ENCODE measurements at places on chromosomes 7 and 10.

GRCh38 chr7:74452748-74453321 lies 871 bp upstream of the GTF2IRD1 start:
- peak; percentile 26 for DNase-seq

DNA sequence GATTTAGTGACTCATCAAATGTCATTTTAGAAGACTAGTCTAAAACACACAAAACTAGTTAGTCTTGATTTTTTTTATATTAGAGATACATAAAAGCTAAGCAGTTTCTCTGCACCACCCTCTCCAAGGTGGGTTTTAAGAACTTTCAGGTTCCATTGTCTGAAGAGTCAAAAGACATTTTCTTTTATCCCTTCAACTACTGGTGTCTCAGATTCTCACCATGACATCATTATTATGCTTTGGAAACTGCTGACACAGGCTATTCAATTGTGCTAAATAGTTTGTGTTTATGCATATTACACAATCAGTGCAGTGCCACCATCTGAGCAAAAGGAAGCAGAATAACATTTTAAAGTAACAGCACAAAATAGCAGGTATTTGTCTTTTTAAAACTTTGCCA lies 52.2 kb downstream of the IGF2BP3 start:
- DNase-seq = no peak

DNA sequence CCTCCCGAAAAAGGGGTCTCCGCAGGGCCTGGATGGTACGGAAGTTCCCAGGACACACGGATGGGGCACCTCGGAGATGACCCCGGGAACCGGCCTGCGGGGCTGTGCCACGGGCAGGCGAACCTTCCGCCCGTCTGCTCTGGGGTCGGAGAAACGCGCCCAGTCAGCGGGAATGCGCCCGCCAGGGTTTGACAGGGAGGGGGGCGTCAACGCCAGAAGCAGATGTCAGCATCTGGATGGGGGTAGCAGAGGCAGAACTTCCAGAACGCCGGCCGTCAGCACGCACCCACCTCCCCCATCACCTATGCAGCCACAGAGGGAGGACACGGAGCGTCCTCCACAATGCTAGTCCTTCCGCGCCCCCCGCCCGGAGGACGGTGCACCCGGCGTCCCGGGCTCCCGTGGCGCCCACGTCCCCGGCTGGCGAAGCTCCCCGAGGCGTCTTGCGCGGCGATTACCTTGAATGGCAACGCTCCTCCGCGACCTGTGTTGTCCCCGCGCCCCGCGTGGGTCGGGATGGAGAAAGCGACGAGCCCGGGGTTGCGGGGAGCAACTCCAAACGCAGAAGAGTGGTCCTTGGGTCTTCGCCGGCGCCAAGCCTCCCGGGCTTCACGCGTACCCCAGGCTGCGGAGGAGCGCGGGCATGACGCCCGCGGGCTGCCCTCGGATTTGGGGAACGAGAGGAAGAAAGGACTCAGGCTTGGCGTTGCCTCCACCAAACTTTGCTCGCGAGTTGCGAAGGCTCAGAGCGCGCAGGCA lies 561 bp downstream of the FGFR2 start:
- DNase-seq = no peak

DNA sequence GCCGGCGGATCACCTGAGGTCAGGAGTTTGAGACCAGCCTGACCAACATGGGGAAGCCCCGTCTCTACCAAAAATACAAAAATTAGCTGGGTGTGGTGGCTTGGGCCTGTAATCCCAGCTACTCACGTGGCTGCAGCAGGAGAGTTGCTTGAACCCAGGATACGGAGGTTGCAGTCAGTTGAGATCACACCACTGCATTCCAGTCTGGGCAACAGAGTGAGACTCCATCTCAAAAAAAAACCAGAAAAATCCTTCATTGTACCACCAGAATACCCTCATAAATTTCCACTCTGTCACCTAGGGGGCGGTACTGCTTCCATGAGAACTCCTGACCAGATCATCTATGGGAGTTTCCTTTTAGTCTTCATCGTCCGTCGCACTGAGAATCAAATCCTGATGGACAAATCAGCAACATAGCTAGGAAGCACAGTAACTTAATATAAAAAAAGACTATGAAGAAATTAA lies 225.8 kb upstream of the KLF14 start:
- no peak for DNase-seq

GRCh38 chr7:84497873-84498272 lies 303.3 kb upstream of the SEMA3A start:
- no peak for DNase-seq

- DNase-seq = no peak
Measured at GRCh38 chr7:81803267-81803666, 33.4 kb upstream of the HGF start.

- no peak for DNase-seq
Measured at GRCh38 chr7:116173051-116174028, 37.0 kb upstream of the TES start.

DNA sequence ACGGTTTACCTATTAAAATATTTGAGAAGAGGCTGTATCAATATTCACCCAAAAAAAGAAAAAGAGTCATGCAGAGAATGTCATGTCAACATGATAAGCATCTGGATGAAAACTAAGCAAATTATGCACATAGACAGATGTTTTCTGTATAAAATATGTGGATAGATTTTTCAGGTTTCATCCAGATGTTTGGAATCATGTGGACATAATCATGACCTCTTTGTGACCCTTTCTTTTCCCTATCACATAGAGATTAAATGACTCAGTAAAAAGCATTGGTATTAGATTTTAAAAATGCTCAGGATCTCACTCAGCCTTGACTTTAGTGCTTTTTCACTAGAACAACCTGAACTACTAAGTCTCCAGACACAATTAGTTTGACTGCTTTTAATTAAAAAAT lies 90.0 kb downstream of the FOXP2 start:
- no peak for DNase-seq

- no peak for DNase-seq
Measured at GRCh38 chr7:27173511-27173955, 587 bp downstream of the HOXA10 start.

- no peak for DNase-seq
Measured at GRCh38 chr7:155206318-155207020, 91.2 kb upstream of the INSIG1 start.

DNA sequence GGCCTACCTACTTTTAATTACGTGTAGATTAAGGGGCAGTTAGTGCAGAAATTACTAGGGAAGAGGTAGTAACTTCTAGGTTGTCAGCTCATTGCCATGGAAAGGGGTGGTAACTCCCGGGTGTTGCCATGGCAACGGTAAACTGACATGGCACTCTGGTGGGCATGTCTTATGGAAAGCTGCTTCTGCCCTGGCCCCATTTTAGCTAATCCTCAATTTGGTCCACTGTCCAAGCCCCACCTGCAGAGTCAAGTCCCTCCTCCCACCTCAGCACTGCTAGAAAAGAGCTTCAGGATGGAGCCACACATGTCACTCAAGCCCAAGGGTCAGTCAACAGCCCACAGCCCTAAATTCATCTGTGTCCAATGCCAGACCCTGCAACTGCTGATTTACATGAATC lies 7.5 kb upstream of the ZKSCAN1 start:
- DNase-seq = no peak

- DNase-seq = no peak
Measured at GRCh38 chr7:87003872-87004798, 55.3 kb downstream of the ELAPOR2 start.

DNA sequence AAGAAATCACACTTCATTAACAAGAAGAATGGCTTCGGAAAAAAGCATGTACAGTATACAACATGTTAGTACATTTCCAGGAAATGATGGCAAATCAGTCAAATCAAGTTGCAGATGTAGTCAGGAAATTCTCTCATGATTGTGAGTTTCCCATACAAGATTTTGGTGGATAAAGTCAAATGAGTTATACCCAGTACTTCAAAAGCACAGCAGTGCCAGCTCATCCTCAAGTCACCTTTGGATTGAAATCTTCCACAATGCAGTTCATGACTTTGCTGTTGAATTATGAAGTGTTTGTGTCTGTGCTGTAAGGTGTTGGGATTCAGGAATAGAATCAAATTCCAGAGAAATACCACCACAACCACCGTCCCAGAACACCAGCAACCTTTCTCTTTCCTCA lies 301.3 kb upstream of the BMPER start:
- no peak for DNase-seq
